ENCODE measurements at places on chromosomes 3 and 15.

DNA sequence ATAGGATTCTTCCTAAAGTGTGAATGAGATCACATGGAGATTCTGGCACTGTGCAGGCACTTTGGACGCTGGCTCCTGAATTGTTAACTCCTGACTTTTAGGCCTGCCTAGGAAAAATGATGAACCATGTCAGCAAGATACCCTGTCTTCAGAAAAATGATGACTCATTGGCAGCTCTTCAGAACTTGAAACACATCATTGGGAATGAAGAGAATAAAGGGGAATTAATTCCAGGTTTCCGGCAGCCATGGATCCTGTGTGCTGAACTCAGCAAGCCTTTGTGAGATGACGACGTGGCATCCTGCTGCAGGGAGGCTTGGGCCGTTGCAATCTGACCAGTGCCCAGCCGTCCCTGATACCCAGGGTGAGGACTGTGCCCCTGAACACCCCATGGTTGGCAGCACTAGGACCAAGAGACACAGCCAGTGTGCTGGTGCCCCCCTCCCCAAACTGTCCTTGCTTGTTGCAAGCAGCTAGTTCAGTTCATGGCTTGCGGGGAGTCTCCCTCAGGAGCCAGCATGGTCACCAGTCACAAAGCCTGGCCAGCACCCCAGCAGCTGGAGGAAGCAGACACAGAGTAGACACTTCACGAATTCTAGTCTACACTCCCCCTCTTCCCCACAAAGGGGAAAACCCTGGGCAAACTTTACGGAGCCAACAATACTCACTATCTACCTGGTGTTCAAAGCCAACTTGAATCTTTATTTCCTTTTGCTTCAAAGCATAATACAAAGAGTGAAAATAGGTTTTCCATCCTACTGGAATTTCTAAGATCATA lies 7.8 kb upstream of the LIPC start:
- DNase-seq = no peak

DNA sequence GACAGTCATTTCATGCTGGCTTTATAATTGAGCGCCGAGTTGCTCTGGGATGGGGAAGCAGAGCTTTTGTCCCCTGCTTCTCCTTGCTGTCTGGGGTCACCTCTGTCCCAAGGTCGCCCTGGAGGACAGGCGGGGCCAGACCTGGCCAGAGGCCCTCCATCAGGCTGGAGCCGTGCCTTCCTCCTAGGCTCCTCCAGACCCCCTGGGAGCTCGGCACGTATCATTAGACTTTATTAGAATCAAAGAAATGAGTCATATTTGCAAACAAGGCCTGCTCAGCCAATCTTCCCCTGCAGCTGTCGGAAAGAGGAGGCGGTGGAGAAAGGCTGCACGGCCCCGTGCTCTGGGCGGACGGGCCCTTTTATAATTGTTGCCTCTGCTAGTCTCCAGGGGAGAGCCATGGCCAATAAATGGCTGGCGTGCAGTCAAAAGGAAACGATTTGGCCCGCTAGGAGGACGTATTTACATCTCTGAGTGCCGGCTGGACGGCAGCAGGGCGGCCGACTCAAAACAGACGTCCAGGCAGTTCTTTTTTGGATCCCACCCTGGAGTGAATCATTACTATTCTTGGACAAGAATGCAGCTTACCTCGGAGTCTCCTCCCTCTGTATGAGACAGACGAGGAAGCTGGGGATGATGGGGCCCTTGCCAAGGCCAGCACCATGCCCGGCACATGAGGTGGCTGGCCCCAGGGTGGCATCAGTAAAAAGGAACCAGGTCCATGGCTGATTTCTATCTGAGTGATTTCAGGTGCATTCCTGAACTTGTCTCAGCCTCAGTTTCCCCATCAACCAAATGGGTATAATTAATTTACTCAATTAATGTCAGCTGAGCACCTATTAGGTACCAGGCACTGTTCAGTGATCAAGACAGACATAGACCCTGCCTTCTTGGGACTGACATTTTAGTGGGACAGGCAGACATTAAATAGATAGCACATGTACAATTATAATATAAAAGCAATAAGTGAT lies 50.6 kb downstream of the SLC6A6 start:
- no peak for DNase-seq

- DNase-seq = no peak
These were observed 121.2 kb upstream of the HES1 start for GRCh38 chr3:194014756-194015155.

DNA sequence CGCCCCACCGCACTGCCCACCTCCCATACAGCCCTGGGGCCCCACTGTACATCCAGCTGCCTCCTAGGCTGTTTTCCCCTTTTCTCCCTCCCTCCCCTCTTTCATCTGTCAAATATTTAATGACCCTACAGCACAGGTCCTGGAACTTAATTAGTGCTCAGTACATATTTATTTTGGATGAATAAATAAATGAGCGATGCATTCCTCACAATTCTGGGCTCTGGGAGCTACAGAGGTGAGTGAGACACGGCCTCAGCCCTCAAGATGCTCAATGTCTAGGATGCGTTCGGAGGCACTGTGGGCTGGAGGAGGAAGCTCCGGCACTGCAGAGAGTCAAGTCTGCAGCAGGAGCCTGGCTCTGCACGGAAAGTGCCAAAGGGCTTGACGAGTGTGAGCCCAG lies 175.0 kb downstream of the FAM43A start:
- DNase-seq = no peak

GRCh38 chr3:170553788-170554757 lies 31.8 kb downstream of the SLC7A14 start:
- DNase-seq = no peak

GRCh38 chr3:115301364-115301860 lies 154.3 kb upstream of the ZBTB20 start:
- DNase-seq = no peak

DNA sequence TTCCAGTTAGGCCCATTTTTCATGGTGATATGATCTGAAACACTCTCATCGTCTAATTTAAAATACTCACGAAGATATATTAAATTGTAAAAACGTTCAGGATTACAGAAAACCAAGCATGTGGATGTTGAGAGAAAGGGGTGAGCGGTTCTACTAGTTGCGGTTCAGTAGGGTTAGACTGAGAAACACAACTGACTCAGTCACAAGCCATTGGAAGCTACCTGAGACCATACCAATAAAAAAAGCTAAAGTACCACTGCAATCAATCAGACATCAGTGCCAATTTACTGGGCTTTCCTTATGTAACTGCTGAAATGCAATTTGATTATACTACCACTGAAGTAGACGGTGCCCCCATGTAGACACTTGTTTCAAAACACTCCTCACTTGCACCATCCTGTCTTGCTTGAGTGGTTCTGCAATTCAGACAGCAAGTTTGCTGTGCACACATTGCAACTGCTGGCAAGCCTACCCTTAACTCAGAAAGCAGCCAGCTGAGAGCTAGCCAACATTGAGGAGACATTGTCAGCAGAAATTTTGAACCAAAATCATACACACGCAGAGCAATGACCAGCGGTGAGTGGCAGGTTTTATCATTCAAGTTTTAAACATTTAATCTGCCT lies 368.7 kb upstream of the ARHGEF26 start:
- no peak for DNase-seq

DNA sequence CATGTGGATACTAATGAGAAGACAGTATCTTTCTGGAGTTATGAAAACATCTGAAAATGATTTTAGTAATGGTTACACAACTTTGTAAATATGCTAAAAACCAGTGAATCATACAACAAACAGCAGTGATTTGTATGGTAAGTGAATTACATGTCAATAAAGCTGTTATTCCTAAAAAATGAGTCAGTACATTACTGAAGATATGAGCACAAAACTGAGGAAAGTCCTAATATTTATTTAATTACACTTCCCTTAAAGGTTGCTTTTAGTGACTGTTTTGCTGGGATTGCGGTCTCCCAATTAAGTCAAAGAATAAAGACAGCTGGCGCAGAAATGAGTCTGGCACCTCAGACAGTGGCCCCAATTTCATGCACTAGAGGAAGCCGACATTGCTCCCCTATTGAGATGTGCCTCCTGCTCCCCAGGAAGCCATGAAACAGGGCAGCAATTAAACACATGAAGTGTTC lies 50.9 kb upstream of the FSIP1 start:
- DNase-seq = no peak

DNA sequence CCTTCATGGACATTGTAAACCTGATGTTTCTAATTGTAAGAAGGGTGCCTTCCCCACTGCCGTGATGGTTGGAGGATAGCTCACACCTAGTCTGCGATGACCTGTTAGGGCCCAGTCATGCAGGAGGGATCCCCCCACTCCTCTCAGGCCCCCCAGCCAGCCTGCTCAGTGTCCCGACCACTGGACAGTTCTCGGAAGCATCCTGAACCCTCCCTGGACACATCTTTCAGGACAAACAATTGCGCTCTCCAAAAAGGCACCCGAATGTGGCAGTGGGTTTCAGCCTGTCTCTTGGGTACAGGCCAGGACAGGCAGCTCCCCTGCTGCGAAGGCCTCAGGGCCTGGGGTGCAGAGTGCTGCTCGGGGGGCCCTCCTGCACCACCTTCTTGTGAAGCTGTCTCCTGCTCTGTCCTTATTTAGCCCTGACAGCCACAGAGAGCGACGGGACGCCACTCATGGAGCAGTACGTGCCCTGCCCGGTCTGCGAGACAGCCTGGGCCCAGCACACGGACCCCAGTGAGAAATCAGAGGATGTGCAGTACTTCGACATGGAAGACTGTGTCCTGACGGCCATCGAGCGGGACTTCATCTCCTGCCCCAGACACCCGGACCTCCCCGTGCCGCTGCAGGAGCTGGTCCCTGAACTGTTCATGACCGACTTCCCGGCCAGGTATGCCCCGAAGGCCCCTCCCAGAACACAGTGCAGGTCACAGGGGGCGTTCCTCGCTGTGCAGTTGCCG lies 132.3 kb downstream of the LRRK1 start:
- no peak for DNase-seq

DNA sequence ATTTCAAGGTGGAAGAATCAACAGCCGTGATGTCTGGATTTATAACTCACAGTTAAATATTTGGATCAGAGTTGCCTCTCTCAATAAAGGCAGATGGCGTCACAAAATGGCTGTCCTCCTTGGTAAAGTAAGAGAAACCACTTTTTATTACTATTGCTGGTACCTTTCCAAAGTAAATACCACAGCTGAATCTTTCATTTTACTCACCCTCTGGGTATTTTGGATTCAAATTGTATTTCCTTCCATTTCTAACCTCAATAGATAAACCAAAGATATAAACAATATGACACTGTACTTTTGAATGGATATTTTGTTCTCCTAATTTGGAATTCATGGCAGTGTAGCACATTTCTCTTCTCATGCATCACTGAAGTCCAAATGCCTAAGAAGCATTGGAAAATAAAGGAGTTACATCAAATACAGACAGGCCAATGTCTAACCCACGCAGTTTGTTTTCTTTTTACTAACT lies 29.5 kb downstream of the KLHL24 start:
- no peak for DNase-seq

GRCh38 chr3:67524046-67524445 lies 130.4 kb downstream of the SUCLG2 start:
- no peak for DNase-seq

All from stimulated activated CD8-positive, alpha-beta memory T cell treated with anti-CD3 and anti-CD28 coated beads, Interleukin-7, amount 100 ng/mL, for 48 hours (primary cell).